ENCODE measurements at places on chromosomes 2 and 18. TPM values are rescaled to one million over a fixed set of nuclear protein-coding genes. Genes with fewer than 3 reads are reported as not detected.

DNA sequence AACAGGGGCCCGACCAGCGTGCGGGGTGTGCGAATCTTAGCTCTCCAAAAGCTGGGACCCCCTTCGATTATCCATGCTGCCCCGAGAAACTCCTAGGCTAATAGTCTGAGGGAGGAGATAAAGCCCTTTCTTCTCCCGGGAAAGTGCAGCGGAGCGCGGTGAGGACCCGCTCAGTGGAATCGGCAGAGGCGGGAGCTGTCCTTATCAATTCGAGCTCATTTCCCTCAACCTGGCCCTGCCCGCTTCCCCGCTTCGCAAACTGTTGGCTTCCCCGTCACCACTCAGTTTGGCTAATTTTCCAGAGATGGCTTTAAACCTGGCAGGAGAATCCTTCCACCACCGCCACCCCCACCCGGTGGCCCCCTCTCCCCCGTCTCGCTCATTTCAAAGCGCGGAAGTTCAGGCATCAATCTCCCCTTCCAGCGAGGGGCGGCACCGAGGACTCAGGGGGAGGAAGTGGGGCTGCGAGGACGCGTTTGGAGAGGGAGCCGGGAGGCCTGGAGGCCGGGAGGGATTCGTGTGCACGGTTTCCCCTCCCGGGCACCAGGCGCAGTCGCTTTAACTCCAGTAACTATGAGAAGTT, 1.6 kb downstream of the KLHL14 start:
- DNase-seq, result peak; percentile 32

GRCh38 chr18:58005885-58006523, 38.0 kb upstream of the NEDD4L start:
- no peak for DNase-seq

- no peak for DNase-seq
These were observed 124.6 kb downstream of the ZNF532 start for GRCh38 chr18:58989184-58989759.

DNA sequence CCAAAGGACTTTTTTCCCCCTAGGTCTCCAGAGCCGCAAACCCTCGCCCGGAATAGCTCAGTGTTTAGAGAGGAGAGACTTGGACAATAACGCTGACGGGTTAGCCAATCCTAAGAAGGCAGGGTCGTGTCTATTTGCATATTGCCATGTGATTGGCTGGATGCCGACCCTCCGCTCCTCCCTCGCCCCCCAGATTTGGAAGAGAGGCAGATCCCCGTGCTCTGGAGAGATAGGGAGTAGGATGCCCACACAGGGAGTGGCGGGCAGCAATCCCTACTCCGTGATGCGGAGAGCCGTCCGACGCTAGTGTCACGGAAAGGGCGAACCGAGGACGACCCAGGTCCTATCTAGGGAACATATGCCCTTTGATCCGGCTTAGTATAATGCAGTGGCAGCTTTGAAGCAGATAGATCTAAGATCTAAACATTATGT, 1.4 kb downstream of the WNT6 start:
- peak; percentile 90 for DNase-seq

DNA sequence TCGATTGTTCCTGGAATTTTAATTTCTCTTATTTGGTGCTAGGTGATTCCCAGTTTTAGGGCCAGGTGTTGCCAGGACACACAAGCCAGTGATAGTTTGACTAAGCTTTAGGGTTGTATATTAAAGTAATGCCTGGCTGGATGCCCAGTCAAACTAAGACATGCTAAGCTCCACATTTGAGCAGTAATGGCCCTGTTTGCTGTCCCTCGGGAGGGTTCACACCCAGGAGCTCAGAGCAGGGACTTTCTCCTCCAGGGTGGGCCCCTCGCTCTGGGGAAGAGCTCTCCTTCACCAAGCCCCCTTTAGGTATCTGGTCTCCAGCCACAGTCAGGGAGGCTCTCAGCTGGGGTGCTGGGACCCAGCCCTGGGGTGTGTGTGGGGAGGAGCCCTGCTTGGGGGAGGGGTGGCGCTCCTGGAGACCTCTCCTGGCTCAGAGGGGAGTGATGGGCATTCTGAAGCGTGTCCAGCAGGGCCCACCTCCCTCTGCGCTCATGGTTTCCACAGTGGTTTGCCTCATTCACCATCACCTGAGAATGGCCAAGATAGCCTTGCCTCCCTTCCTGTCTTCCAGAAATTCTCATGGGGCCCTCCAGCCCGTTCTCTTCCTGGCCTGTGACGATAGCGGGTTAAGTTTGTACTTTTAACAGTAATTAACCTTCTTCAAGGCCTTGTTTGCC, 31.7 kb downstream of the INPP4A start:
- no peak for DNase-seq

The UBE2F gene
- total RNA-seq, result 31.8 TPM

GRCh38 chr18:72822202-72822601, 45.6 kb downstream of the NETO1 start:
- no peak for DNase-seq

The C1QL2 gene
- not detected for total RNA-seq

The TXNDC2 gene
- 0.04 TPM for total RNA-seq

DNA sequence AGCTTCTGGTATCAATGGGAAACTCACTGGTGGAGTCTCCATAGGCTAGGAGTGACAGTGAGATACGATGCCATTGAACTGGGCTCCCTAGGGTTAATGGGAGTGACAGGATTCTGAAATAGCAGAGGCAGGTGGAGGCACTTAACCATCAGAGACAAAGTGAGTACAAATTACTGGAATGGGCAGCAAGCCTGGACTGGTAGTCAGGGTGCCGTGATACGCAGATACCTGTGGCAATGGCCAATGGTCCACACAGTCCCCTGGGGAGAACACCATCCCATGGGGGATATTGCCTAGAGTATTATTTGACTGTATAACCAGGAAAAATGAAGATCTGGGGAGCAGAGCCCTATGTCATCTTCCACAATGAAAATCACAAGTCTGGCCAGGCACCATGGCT, 17.3 kb downstream of the CHCHD5 start:
- no peak for DNase-seq

DNA sequence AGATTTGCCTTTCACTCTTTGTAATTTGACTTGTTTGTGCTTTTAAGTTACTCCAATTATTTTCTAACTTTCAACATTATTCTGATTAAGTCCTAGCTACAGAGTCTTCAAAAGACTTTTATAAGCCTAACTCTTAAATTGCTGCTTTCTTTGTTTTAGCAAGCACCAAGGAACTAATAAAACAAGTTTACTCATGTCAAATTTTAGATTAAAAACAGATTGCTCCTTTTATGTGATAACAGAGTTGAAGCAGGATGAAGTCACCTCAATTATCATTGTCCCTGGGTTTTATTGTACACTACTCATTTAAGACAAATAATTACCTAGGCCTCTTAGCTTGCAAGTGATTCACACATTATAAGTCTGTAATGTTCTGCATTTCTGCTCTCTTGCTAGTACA, 678.4 kb downstream of the ERBB4 start:
- no peak for DNase-seq

The TTN gene
- 1,236 TPM for total RNA-seq

DNA sequence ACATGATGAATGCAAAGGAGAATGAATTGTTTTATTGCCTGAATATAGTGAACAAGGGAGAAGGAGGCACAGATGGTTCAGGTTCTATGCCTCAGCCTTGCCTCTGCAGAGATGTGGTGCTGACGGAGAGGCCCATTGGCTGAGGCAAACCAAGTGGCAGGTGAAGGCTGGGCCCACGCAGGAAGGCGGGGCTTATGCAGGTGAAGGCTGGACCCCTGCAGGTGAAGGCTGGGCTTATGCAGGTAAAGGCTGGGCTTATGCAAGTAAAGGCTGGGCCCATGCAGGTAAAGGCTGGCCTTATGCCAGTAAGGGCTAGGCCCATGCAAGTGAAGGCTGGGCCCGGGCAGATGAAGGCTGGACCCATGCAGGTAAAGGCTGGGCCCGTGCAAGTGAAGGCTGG, 414.7 kb downstream of the LRATD1 start:
- DNase-seq, result no peak

The ABCG5 gene
- total RNA-seq, result not detected

GRCh38 chr18:43061318-43061717, 54.2 kb downstream of the RIT2 start:
- DNase-seq, result no peak

DNA sequence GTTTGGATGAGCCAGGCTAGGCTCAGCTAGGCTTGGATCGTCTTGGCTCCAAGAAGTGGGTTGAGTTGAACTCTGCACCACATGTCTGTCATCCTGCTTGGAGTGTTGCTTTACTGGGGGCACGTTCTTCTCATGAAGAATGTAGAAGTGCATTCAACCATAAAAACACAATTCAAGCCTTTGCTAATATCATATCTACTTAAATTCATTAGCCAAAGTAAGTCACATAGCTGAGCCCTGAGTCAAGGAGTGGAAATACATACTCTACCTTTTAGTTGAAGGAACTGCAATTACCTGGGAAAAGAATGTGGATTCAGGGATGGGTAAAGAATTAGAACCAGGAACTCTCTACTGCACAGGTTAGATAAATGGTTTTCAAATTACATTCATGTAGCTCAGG, 360.4 kb upstream of the KCNH7 start:
- no peak for DNase-seq

The FKBP1B gene
- total RNA-seq, result 2.8 TPM

The IL1RN gene
- total RNA-seq, result 0.22 TPM

The REG3G gene
- total RNA-seq, result not detected

- peak; percentile 91 for DNase-seq
These were observed 930.0 kb upstream of the KLHL29 start for GRCh38 chr2:22454826-22455485.

GRCh38 chr2:37168217-37168981, 11.6 kb upstream of the EIF2AK2 start:
- DNase-seq, result peak; percentile 30

The NYAP2 gene
- total RNA-seq, result 0.40 TPM

- no peak for DNase-seq
These were observed 141.0 kb downstream of the UXS1 start for GRCh38 chr2:106053116-106053515.

DNA sequence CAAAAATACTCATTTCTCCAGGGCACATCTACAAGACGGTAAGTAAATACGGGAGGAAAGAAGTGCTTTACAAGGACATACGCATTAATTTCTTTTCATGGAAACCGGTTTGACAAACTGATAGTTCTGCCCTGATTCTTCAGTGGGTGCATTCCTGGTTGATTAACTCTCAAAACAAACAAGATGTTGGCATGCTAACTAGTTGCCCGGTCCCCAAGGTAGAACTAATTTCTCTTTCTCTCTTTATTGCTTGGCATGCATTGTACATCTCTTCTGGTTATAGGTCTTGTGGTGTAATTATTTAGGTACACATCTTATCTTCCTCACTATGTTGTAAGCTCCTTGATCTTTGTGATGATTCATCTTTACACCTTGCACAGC, 46.9 kb upstream of the SPATS2L start:
- DNase-seq, result no peak

- peak; percentile 57 for DNase-seq
These were observed 5.4 kb upstream of the FAM124B start for GRCh38 chr2:224407241-224407701.

DNA sequence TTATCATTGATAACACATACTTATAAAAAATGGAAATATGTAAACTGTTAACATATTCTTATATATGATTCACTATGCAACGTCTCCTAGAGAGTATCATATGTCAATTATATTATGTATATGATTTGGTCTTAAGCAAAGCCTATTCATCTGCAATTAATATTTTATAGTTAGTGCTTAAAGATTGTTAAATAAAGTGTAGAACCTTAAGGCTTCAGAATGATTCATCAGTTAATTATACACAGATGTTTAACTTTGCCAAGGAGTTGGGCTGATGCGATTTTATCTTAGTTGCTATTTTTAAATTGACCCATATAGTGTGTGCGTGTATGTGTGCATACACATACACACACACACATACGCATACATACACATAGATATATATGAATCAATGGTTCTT, 323.1 kb downstream of the RBM43 start:
- DNase-seq, result no peak

DNA sequence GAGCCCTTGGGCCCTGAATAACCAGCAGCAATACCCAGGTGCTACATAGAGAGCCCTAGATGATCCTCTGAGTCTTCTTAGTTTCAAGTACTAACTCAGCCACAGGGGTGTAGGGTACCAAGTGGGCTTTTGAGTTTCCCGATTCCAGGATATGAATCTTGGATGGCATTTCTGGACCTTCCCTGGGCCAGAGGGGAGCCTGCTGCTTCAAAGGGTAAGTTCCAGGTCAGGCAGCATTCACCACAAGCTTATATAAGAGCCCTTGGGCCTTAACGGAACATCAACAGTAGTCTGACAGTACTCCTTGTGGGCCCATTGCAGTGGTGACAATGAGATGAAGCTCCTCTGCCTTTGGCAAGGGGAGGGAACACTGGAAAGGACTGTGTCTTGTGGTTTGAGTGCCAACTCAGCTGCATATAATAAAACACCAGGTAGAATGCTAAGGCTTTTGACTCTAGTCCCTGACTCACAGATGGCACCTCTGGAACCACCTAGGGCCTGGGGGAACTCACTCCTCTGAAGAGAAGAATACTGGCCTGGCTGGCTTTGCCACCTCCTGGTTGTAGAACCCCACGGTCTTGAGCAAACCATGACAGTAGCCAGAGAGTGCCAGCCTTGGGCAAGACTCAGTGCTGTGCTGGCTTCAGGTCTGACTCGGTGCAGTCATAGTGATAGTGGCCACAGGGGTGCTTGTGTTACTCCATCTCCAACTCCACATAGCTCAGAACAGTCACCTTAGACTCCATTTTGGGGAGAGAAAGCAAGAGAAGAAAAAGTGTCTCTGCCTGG, 235.7 kb downstream of the AKAIN1 start:
- DNase-seq, result no peak

The RANBP2 gene
- total RNA-seq, result 45.8 TPM

The GMCL1 gene
- total RNA-seq, result 7.5 TPM

Data from muscle of leg (tissue), 16 donors.